ENCODE measurements at places on chromosomes 11 and 22. TPM values are rescaled to one million over a fixed set of nuclear protein-coding genes. Genes with fewer than 3 reads are reported as not detected.

ZBTB16 gene
- 4.6 TPM for polyA plus RNA-seq

C11orf97 gene
- polyA plus RNA-seq = not detected

FAT3 gene
- polyA plus RNA-seq = 0.06 TPM

SYT12 gene
- polyA plus RNA-seq = 0.53 TPM

OR52H1 gene
- not detected for polyA plus RNA-seq

LIF gene
- polyA plus RNA-seq = 1.0 TPM

GLB1L3 gene
- 0.04 TPM for polyA plus RNA-seq

BTG4 gene
- not detected for polyA plus RNA-seq

CRYAB gene
- polyA plus RNA-seq = 89.6 TPM

LRP4 gene
- 2.6 TPM for polyA plus RNA-seq

CALCA gene
- polyA plus RNA-seq = not detected

CCDC88B gene
- polyA plus RNA-seq = 11.2 TPM

TTC28 gene
- polyA plus RNA-seq = 1.4 TPM

PATE2 gene
- polyA plus RNA-seq = not detected
